Neural progenitor cell (in vitro differentiated cells): ENCODE measurements at places on chromosomes 12 and 14. TPM values are rescaled to one million over a fixed set of nuclear protein-coding genes. Genes with fewer than 3 reads are reported as not detected.

DNA sequence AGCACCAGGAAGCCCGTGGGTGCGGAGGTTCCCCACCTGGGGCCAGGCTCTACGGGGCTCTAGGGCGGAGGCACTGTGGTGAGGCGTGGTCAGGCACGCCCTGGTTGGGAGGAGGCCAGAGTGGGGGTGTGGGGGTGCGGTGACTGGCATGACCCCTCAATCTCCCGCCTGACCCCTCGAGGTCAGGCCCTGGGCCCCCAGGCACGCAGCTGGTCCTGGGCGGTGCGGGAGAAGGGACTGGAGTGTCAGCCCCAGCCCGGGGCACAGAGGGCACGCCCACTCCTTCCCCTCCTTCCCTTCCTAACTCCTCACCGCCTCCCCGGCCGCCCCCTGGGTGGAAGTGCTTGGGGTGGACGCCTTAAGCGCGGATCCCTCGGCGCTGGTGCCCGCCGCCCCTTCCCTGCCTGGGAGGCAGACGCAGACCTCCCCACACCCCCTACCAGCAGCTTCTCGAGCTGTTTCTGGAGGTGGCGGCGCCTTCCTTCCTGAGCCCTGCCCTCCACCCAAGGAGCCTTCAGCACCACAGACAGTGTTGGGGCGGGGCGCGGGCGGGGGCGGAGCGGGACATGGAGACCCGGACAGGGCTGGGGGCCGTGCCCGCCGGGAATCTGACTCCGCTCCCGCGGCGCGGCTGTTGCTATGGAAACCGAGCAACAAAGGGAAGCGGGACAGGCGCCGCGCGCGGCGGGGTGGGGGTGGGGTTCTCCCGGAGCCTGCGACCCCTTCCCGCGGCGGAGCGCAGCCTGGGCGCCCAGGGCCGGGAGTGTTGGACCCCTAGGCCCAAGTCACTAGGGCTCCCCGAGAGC, 741 bp upstream of the CRIP2 start:
- peaks cover 43% of the 10 kb centered on the region for H3K27me3 ChIP-seq
- H3K36me3 ChIP-seq: no peaks in the 10 kb centered on the region
- peaks cover 40% of the 10 kb centered on the region for H3K4me1 ChIP-seq
- no peak overlapping the region for H3K27ac ChIP-seq
- DNase-seq: peak; percentile 98

- no peak overlapping the region for H3K27ac ChIP-seq
- no peaks in the 10 kb centered on the region for H3K4me1 ChIP-seq
- DNase-seq: no peak
Observed at GRCh38 chr14:72776701-72777261, 117.1 kb downstream of the DPF3 start.

GRCh38 chr12:124745891-124746570, 117.6 kb downstream of the SCARB1 start:
- no peaks in the 10 kb centered on the region for H3K36me3 ChIP-seq
- H3K27ac ChIP-seq: no peak overlapping the region
- H3K4me1 ChIP-seq: no peaks in the 10 kb centered on the region
- H3K27me3 ChIP-seq: no peaks in the 10 kb centered on the region
- peak; percentile 94 for DNase-seq
- no peak overlapping the region for H3K4me3 ChIP-seq

GRCh38 chr12:120169946-120170345, 24.6 kb downstream of the GCN1 start:
- no peak for DNase-seq
- H3K27me3 ChIP-seq: no peaks in the 10 kb centered on the region
- H3K4me3 ChIP-seq: no peak overlapping the region
- no peak overlapping the region for H3K27ac ChIP-seq

- H3K4me1 ChIP-seq: peaks cover 44% of the 10 kb centered on the region
- no peaks in the 10 kb centered on the region for H3K27me3 ChIP-seq
- peaks cover 2% of the 10 kb centered on the region for H3K36me3 ChIP-seq
- DNase-seq: no peak
- H3K27ac ChIP-seq: no peak overlapping the region
Observed at GRCh38 chr12:110739488-110739887, 3.2 kb downstream of the PPP1CC start.

AQP6 gene
- total RNA-seq: 0.12 TPM in 1 of 2 replicates, not detected in the other

GUCY2C gene
- not detected in 2 replicates for total RNA-seq

GRCh38 chr12:85552461-85552860, 272.4 kb downstream of the ALX1 start:
- H3K27ac ChIP-seq: no peak overlapping the region
- H3K4me1 ChIP-seq: peaks cover 13% of the 10 kb centered on the region
- DNase-seq: no peak
- no peak overlapping the region for H3K4me3 ChIP-seq
- H3K36me3 ChIP-seq: no peaks in the 10 kb centered on the region
- no peaks in the 10 kb centered on the region for H3K27me3 ChIP-seq

- H3K36me3 ChIP-seq: no peaks in the 10 kb centered on the region
- DNase-seq: no peak
- H3K4me3 ChIP-seq: no peak overlapping the region
- no peaks in the 10 kb centered on the region for H3K27me3 ChIP-seq
- no peak overlapping the region for H3K27ac ChIP-seq
Observed at GRCh38 chr12:130559806-130560205, 156.3 kb downstream of the RIMBP2 start.

CEP290 gene
- 25.4 and 32.1 TPM in 2 replicates for total RNA-seq

FBLN5 gene
- total RNA-seq: not detected in 2 replicates

- H3K4me1 ChIP-seq: peaks cover 28% of the 10 kb centered on the region
- no peak overlapping the region for H3K27ac ChIP-seq
- H3K27me3 ChIP-seq: no peaks in the 10 kb centered on the region
- no peak overlapping the region for H3K4me3 ChIP-seq
- H3K36me3 ChIP-seq: no peaks in the 10 kb centered on the region
- no peak for DNase-seq
Observed at GRCh38 chr12:52183544-52183910, 8.3 kb downstream of the KRT80 start.

- no peaks in the 10 kb centered on the region for H3K27me3 ChIP-seq
- no peak overlapping the region for H3K4me3 ChIP-seq
- no peaks in the 10 kb centered on the region for H3K36me3 ChIP-seq
- no peak overlapping the region for H3K27ac ChIP-seq
- no peak for DNase-seq
Observed at GRCh38 chr14:103328941-103329340, 5.1 kb upstream of the EIF5 start.

ITGA7 gene
- 43.4 and 75.2 TPM in 2 replicates for total RNA-seq

- H3K4me1 ChIP-seq: peaks cover 8% of the 10 kb centered on the region
- H3K27ac ChIP-seq: no peak overlapping the region
- no peaks in the 10 kb centered on the region for H3K27me3 ChIP-seq
- no peak for DNase-seq
Observed at GRCh38 chr12:107512391-107512790, 173.2 kb upstream of the PWP1 start.

COA8 gene
- 38.6 and 72.3 TPM in 2 replicates for total RNA-seq

DNA sequence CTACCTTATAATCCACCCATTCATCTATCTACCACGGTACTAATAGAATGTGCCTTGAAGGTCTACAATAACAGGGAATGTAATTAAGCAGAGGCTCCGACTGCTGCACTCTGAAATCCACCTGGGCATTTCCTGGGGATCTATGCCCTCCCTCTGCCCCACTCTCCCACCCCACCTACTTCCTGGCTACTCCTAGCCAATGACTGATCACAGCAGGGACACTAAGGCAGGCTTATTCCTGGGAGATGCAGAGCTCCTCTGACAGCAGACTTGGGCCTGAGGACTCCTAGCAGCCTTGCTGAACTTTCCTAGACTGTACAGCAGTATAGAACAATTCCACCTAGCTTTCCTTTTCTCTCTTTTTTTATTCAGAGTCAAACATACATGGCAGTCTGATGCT, 91.1 kb upstream of the DHRS4 start:
- H3K4me1 ChIP-seq: no peaks in the 10 kb centered on the region
- no peak for DNase-seq
- no peaks in the 10 kb centered on the region for H3K36me3 ChIP-seq
- H3K4me3 ChIP-seq: no peak overlapping the region
- H3K27ac ChIP-seq: no peak overlapping the region

GRCh38 chr12:29043069-29043468, 106.0 kb upstream of the FAR2 start:
- H3K27ac ChIP-seq: no peak overlapping the region
- H3K4me1 ChIP-seq: no peaks in the 10 kb centered on the region
- DNase-seq: no peak
- no peaks in the 10 kb centered on the region for H3K27me3 ChIP-seq

ANO4 gene
- 0.65 TPM in 1 of 2 replicates, not detected in the other for total RNA-seq

DNA sequence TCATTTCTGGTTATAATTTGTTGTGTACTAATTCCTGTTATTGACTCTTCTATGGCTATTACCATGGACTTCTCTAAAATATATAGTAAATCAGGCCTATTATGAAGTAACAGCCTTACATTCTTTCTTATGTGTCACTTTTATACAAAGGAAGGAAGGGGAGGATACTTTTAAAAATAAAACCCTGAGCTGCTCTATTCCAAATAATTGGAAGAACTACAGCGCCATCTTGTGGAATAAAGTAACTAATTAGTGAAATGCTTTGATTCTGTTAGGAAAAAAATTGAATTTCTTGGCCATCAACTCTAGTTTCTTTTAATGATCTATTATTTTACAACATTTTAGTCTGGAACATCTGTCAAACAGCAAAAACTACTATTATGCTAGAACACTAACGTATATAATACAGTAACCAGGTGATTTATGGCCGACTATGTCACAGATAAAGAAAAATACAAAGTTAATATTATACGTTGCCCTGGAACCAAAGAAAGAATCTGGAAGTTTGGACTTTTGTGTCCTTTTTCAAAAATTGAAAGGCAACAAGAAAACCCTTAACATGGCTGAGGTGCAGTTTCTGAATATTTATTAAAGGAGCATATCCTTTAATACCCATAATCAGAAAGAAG, 55.0 kb upstream of the NELL2 start:
- H3K27me3 ChIP-seq: no peaks in the 10 kb centered on the region
- H3K36me3 ChIP-seq: no peaks in the 10 kb centered on the region
- no peak overlapping the region for H3K27ac ChIP-seq
- H3K4me3 ChIP-seq: no peak overlapping the region

DNA sequence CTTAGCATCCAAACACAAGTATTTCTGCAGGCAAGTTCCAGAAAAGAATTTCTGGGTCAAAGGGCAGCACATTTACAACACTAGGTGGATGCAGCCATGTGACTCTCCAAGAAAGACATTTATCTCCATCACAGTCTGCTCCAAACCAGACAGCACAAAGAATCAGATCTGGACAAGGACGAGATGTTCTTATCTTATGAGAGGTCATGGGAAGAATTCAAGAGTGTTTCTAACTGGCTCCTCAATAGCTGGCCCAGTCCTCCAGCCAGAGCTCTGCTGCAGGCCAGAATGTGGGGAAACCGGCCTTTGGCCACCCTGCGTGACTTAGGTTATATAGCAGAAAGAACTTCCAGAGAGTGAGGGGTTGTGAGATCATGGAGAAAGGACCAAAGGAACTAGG, 17.4 kb downstream of the TMEM119 start:
- H3K36me3 ChIP-seq: no peaks in the 10 kb centered on the region
- no peak for DNase-seq
- no peak overlapping the region for H3K4me3 ChIP-seq
- no peaks in the 10 kb centered on the region for H3K27me3 ChIP-seq

- no peaks in the 10 kb centered on the region for H3K27me3 ChIP-seq
- peaks cover 2% of the 10 kb centered on the region for H3K4me1 ChIP-seq
- DNase-seq: no peak
- H3K4me3 ChIP-seq: no peak overlapping the region
- no peak overlapping the region for H3K27ac ChIP-seq
Observed at GRCh38 chr14:53668897-53669296, 287.7 kb downstream of the BMP4 start.

GRCh38 chr14:89445273-89445973, 28.4 kb upstream of the FOXN3 start:
- H3K4me1 ChIP-seq: peaks cover 7% of the 10 kb centered on the region
- H3K4me3 ChIP-seq: no peak overlapping the region
- H3K36me3 ChIP-seq: no peaks in the 10 kb centered on the region
- no peak overlapping the region for H3K27ac ChIP-seq

- DNase-seq: no peak
- no peak overlapping the region for H3K27ac ChIP-seq
Observed at GRCh38 chr12:12443431-12443878, 86.6 kb downstream of the BORCS5 start.

- H3K36me3 ChIP-seq: no peaks in the 10 kb centered on the region
- peak; percentile 51 for DNase-seq
- H3K4me1 ChIP-seq: peaks cover 9% of the 10 kb centered on the region
- H3K4me3 ChIP-seq: no peak overlapping the region
- no peak overlapping the region for H3K27ac ChIP-seq
Observed at GRCh38 chr12:6074979-6075585, 49.4 kb downstream of the VWF start.

PEBP1 gene
- total RNA-seq: 266 and 406 TPM in 2 replicates

DNA sequence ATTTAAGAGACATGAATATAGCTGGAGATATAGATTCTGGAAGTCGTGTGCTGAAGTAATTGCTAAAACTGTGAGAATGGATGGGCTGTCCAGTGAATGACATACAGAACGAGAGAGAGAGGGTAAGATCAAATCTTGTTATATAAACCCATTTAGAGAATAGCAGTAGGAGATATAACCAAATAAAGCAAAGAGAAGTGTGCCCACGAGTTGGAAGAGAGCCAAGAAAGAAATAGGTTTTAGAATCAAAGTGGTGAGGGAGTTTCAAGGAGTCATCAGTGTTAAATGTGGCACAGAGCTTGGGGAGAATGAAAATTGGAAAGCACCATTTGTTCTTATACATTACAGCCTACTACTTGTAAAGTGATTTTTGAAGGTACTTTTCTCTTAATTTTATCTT, 19.2 kb downstream of the TOGARAM1 start:
- no peaks in the 10 kb centered on the region for H3K27me3 ChIP-seq
- H3K4me3 ChIP-seq: no peak overlapping the region
- no peak for DNase-seq
- H3K4me1 ChIP-seq: no peaks in the 10 kb centered on the region
- H3K27ac ChIP-seq: no peak overlapping the region

GRCh38 chr12:65362234-65363031, 84.0 kb downstream of the MSRB3 start:
- H3K27ac ChIP-seq: no peak overlapping the region
- H3K4me1 ChIP-seq: no peaks in the 10 kb centered on the region
- DNase-seq: no peak

GNPNAT1 gene
- total RNA-seq: 33.0 and 41.8 TPM in 2 replicates

DNA sequence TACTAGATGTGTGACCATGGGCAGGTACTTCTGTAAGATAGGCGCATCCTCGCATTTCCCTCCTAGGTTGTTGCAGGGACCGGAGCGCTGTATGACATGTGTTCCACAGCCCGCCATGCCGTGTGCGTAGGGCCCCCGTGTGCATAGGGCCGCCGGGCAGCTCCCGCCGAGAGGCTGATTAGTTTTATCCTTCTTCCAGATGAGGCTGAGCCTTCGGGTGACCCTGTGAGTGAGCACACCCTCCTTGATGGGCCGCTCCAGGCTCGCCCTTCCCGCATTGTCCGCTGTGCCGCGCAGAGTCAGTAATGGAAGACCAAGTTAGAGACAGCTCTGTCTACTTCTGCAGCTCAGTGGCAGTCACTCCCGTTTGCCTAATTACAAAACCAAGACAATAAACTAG, 72.9 kb upstream of the DYNC1H1 start:
- no peaks in the 10 kb centered on the region for H3K4me1 ChIP-seq
- DNase-seq: no peak
- no peak overlapping the region for H3K27ac ChIP-seq

LBHD2 gene
- not detected in 2 replicates for total RNA-seq
